ENCODE measurements at places on chromosomes 6 and 20.

DNA sequence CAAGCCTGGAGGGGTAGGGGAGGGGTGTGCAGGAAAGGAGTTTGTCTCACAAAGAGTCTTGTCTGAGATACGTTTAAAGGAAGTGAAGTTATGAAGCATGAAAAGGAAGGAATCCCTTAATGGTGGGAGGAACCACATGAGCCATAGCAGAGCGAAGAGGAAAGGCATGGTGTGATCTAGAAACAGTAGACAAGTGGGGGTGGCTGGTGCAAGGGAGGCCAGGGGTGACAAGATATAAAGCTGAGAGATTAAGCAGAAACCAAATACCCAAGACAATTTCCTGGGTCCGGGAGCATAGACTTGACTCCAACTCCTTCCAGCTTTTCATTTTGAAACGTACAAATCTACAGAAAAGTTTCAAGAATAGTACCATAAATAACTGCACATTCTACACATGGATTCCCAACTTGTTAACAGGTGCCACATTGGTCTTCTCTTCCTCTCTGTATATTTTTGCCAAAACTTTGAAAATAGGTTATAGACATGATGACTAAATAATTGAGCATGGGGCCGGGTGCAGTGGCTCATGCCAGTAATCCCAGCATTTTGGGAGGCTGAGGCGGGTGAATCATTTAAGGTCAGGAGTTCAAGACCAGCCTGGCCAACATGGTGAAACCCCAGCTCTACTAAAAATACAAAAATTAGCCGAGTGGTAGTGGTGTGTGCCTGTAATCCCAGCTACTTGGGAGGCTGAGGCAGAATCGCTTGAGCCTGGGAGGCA is 211.6 kb downstream of the SLC24A3 start:
- DNase-seq: no peak

GRCh38 chr6:139277161-139277560 is 14.6 kb downstream of the TXLNB start:
- no peak for DNase-seq

GRCh38 chr6:20564777-20565176 is 30.5 kb downstream of the CDKAL1 start:
- DNase-seq: no peak

DNA sequence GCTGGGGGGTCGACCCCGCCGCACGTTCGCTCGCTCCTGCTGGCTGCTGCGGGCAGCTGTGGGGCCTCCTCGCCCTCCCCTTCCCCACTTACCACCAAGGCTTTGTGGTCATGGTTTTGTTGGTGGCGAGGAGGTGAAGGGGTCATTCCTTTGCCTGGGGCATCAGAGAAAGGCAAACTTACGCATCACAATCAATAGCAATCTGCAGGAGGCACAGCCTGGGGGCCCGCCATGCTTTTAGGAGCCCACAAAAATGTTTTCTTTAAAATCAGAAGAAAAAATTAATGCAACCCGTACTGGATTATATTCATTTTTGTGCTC is 137.0 kb downstream of the IMPG1 start:
- no peak for DNase-seq

- DNase-seq: no peak
Measured at GRCh38 chr6:156557251-156557910, 219.8 kb upstream of the ARID1B start.

DNA sequence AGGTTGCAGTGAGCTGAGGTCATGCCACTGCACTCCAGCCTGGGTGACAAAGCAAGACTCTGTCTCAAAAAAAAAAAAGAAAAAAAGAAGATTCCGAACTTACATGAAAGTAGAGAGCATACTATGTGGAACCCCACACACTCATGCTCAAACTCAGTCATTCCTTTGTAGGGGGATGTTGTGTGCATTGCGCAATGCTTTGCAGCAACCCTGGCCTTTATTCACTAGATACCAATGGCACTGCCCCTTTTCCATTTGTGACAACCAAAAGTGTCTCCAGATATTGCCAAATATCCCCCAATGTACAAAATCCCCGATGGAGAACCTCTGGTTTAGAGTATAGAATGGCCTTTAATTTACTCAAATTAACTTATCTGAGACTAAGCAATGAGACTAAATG is 158.6 kb downstream of the GJA1 start:
- DNase-seq: no peak

- DNase-seq: no peak
Measured at GRCh38 chr20:51446656-51447055, 95.9 kb downstream of the NFATC2 start.

- no peak for DNase-seq
Measured at GRCh38 chr6:12436683-12437082, 146.5 kb downstream of the EDN1 start.

DNA sequence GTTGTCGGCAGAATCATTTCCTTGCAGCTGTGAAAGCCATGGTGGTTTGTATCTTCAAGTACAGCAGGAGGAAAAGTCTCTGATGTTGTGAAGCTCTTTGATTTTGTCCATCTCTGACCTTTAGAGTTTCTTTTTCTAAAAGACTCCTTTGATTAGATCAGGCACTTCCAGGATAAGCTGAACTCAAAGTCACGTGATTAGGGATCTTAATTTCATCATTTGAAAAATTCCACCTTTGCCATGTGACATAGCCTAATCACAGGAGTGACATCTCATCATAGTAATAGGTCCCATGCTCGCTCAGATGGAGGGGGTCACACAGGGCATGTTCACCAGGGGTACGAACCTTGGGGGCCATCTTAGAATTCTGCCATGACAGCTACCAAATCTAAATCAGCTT is 441.5 kb upstream of the CDH4 start:
- no peak for DNase-seq

DNA sequence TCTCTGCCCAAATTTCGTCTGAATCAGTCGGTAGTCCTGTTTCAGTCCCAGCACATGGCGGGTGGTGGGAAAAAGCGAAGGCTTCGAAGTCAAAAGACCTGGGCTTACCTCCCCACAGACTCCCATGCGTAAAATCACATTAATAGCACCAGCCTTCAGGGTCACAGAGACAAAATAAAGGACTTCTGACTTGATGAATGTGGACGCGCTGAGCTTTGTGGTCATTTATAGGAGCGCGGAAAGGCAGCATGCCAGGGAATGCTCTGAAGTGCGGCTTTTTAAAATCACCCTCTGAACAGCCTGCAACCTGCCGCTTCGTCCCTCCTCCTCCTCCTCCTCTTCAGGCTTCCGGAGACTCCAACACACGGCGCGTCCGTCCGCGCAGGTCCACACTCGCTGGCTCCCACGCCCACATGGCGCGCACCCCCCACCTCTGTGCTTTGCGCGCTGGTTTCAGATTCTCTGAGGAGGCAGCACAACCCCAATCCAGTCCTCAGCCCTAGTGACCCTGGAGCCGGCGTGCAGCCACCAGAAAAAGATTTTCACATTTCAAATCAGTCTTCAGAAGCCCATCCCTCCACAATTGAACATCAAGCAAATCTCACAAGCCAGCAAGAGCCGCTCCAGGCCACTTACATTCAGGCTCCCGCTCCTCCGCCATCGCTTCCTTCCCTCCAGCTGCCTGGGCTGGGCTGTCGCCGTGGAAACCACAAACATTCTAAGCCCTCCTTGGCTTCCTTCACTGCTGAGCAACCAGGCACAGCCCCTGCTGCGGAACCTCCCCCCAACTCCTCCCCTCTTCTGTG is at the start of gene C6orf118:
Gene C6orf118, minus strand, starts transcription at position 680 of the 806 bp plus-strand sequence. Its CDS starts 19 bp downstream, at position 661.
- no peak for DNase-seq

DNA sequence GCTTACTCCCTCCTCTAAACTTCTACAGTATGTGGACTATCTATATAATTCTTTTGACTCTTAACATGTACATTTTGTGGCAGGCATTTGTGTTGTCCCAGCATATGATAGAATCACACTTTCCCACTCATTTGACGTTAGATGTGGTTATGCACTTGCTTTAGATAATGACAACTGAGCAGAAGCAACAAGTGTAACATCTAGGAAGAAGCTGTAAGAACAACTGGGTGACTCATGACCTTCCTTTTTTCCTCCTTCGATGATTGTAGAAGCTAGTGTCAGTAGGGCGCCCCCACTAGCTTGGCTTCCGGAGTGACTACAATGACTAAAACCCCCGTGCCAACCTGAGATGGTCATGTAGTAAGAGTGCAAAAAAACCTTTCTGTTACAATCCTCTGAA is 74.6 kb upstream of the CEP85L start:
- no peak for DNase-seq

GRCh38 chr6:50380406-50381098 is 330.8 kb upstream of the DEFB112 start:
- no peak for DNase-seq

- DNase-seq: no peak
Measured at GRCh38 chr20:41049451-41049850, 20.8 kb downstream of the TOP1 start.

DNA sequence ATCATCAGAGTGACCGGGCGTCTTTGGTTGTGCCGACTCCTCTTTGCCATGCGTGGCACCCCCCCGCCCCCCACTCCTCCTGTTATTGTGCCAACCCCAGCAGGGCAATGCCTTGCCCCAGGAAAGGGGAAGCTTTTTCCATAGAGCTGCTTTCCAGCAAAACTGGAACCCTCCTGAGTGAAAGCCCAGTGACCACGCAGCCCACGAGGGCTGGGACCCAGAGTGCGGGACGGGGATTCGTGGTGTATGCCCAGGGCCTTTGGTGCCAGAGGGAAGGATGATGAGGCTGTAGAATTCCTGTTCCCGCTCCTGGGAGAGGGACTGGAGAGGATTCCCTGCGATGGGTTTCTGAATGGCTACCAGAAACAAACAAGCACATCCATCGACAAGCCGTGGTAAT is 116.8 kb upstream of the BACH2 start:
- no peak for DNase-seq

DNA sequence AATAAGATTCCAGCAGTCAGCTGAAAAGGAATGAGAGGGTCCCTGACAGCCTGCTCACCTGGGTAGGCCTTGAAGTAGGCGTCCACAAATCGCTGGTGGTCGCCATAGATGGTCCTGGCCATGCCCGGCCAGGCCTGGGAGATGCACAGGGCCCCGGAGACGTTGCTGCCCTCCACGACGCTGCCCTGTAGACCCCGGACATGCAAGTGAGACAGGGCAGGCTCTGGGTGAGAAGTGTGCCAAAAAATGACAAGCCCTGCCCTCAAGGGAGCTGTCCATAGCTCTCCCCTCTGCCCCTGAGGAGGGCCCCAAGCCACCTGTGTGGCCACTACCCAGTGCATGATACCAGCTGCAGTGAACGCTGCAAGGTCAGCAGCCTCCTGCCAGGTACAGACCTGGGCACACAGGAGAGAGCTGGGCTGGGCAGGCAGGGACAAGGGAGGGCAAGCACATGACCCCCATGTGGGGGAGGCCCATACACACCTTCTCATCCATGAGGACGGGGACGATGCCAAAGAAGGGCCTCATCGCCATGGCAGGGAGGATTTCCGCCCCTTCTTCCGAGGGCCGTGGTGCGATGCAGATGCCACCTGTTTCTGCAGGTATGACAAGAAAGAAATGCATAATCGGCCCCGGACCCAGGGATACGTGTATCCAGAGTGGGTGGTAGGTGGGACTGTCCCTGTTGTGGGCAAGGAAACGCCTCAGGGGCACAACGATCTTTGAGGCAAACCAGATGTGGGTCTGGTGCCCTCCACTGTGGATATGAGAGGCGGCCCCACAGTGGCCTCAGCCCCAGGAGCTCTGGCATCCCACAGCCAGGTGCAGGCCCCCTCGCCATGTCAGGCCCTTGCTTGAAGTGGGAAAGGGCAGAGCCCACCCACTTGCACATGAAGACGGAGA is 21.2 kb upstream of the APMAP start:
- no peak for DNase-seq

DNA sequence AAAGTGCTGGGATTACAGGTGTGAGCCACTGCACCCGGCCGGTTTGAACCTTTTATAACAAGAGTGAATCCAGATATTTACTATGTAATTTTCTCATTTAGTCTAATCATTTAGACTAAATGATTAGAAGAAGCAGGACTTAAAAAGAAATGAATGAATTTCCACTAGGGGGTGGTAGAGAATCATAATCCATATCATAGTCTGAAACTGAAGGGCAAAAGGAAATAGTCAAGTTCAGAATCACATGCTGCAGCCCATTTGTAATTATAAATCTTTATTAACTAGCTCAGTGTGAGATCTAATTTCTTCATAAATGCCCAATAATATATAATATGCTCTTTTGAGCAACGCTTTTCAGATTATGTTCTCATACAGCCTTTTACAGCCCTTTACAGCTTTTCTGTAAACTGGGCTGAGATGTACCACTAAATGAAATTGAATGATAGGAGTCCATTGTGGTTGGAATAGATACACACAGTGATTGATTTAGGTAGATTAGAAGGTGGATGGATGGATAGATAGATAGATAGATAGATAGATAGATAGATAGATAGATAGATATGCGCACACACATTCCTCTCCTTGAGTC is 31.8 kb downstream of the PSMB9 start:
- peak; percentile 34 for DNase-seq

DNA sequence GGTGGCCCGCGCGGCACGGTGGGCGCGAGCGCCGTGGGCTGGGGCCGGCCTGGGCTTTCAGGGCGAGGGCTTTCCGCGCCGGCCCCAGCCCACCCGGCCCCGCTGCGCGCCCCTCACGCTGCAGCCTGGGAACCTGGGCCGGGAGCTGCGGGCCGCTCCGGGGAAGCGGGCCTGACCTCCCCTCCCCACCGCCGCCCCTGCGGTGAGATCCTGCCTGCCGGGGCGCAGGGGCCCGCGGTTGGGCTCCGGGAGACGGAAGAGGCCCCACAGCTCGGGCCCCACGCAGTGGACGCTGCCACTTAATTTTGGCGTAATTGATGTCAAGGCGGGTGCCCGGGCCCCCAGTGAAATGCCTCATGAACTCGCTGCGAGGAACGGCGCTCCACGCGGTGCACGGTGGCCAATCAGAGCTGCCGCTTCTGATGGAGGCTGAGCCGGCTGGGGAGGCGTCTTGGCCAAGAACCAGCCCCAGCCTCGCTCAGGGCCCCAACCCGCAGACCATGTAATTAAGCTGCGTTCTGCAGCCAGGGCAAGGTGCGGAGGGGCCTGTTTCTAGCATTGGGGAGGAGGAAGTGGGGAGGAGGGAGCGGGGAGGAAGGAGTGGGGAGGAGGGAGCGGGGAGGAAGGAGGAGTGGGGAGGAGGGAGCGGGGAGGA is 96.1 kb upstream of the BHLHE23 start:
- DNase-seq: no peak

DNA sequence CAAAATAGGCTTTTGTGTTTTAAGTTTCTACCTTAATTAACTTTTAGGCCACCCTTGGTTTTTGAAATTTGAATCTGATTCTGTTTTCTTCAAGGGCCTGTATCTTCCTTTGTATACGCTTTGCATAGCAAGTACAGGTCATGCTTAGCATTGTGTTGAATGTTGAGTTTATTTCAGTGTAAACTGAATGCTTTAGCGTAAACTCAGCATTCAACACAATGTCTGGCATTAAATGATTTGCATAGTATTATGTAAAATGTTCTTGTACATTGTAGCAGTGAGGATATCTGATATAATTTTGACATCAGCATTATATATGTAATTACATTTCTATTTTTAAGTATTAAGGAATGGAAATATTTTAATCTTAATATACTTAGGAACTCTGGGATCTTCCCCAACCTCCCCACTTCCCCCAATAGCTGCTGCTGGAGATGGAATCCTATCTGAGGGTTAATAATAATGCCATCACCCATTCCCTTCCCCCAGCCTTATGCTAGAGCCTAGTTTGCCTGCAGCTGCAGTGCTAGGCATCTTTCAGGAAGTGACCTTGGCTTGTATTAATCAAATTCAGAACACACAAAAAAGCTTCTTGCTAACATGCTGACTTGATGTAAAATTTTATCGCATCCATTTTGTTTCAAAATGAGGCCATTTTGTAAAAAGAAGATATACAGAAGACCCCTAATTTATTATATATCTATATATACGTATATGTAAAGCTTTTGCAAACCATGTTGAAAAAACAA is 73.1 kb downstream of the NCOA3 start:
- DNase-seq: no peak

Measured in GM04503 (cell line).